ENCODE measurements at places on chromosomes 12 and 14.

- no peak for DNase-seq
Measured at GRCh38 chr12:51017452-51017851, 8.7 kb downstream of the SLC11A2 start.

GRCh38 chr12:123070267-123071081 is 80.4 kb downstream of the PITPNM2 start:
- DNase-seq: no peak

DNA sequence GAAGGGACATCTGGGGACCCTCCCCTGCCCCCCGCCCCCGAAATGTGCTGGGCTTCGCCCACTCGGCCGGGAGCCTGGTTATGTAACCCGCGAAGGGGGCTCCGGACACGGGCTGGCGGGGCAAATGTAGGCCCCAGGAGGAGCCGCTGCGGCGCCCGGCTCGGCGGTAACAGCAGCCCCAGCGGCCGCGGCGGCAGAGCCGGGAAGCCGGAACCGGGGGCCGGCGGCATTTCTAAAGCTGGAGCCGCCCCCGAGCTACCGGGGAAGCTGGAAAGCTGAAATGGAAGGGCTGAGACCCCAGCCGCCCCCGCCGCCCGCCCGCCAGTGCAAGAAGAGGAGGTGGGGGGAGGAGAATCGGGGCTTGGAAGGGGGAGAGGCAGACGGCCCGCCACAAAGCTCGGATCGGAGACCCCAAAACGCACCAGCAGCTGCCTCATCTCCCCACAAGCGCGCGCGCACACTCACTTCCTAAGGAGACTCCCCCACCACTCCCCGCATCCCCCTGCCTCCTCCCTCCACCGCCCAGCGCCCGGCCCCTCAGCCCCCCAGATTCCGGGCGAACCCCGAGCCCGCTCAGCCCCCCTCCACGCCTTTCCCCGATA is 1.5 kb downstream of the KDM2B start:
- peak; percentile 63 for DNase-seq

GRCh38 chr12:104095289-104095688 is 31.0 kb downstream of the HCFC2 start:
- no peak for DNase-seq

DNA sequence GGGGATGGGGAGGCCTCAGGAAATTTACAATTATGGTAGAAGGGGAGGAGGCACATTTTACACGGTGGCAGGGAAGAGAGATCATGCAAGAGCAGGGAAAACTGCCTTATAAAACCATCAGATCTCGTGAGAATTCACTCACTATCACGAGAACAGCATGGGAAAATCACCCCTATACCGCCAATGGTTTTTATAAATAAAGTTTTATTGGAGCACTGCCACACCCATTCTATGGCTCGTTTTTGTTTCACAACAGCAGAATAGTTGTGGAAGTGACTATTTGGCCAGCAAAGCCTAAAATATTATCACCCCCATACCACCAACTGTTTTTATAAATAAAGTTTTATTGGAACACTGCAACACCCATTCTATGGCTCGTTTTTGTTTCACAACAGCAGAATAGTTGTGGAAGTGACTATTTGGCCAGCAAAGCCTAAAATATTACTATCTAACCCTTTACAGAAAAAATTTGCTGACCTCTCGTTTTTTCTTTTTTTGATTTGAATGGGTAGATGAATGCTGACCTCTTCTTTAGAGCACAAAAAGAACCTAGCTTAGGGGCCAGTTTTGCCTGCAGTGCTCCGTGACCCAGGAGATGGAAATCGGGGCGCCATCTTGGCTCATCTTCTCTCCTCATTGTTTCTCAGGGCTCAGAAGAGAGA is 77.3 kb upstream of the RIN3 start:
- no peak for DNase-seq

DNA sequence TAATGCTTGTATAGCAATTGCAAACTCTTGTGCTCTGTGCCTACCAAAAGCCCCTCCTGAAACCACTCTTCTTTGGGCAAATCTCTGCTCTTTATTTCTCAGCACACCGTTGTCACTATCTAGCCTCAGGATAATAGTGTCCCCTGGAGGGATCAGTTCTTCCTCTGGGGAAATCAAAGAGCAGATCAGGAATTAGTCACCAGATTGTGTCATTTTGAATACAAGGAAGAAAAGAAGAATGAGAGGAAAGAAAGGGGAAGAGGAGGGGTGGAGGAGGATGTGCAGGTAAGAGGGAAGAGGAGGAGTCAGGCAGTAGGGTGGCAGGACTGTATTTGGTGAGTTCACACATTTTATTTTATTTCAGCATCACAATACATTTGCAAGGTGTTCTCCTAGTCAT is 256.4 kb downstream of the GRIN2B start:
- no peak for DNase-seq

DNA sequence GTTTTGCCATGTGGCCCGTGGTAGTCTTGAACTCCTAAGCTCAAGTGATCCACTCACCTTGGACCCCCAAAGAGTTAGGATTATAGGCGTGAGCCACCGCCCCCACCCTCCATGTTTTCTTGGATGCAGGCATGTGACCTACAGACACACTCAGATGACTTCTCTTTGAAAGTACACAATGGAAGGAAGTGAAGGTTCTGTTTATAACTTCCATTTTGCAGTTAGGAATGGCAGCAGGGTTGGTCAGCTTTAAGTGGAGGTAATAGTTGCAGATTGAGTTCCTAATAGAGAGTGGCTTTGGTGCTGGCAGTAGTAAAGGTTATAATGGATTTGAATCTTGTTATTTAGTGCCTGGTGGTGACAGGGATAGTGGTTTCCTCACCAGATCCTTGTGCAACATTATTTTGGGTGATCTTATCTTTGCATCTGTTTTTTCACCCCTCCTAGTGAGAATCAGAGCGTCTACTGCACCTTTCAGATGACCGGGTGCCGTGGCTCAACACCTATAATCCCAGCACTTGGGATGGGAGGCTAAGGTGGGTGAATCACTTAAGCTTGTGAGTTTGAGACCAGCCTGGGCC is 15.3 kb downstream of the LARP4 start:
- no peak for DNase-seq

- DNase-seq: no peak
Measured at GRCh38 chr12:100199023-100199346, 1.6 kb upstream of the ACTR6 start.

- no peak for DNase-seq
Measured at GRCh38 chr14:95381726-95382125, 62.0 kb upstream of the CLMN start.

- no peak for DNase-seq
Measured at GRCh38 chr14:34741840-34742239, 27.4 kb upstream of the CFL2 start.

DNA sequence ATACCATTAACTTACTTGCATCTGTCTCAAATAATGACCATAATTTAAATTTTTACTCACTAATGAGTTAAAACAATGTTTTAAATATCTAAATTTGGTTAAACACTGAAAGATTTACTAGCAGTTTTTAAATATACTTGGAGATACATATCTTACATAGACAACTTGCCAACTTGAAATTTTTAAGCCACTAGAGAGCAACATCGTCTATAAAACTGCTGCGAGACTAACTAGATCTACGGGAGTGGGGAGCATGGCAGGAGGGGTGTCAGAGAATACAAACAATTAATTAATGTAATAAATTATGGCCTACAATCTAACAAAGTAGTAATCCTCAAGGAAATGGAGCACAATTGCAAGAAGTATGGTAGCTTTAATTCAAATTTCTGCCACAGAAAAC is 120.4 kb downstream of the LRRIQ1 start:
- DNase-seq: no peak
